ELR (cell line): ENCODE measurements at places on chromosomes 5 and 9.

DNA sequence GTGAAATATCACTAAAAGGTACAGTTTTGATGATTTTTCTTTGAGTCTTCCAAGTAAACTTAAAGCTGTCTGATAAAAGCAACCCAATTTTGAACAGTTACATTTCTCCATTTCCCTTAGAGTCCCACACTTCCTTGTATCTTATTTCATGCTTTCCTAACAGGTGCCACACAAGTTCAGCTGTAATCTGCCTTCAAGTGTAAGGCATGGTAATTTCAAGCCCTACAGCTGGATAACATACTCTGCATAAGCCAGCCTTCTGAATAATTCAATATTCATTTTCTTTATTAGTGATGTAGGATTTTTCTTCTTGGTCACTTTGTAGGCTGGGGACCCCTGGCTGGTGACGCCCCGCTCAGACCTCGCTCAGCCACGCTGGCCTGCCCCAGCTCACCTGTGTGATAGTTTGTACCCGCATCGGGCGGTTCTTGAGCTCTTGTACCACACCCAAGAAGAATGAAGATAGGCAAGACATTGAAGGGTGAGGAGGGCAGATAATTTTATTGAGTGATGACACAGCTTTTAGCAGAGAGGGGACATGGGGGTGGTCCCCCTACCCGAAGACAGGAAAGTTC is 34.0 kb downstream of the SOX30 start:
- no peak for DNase-seq

DNA sequence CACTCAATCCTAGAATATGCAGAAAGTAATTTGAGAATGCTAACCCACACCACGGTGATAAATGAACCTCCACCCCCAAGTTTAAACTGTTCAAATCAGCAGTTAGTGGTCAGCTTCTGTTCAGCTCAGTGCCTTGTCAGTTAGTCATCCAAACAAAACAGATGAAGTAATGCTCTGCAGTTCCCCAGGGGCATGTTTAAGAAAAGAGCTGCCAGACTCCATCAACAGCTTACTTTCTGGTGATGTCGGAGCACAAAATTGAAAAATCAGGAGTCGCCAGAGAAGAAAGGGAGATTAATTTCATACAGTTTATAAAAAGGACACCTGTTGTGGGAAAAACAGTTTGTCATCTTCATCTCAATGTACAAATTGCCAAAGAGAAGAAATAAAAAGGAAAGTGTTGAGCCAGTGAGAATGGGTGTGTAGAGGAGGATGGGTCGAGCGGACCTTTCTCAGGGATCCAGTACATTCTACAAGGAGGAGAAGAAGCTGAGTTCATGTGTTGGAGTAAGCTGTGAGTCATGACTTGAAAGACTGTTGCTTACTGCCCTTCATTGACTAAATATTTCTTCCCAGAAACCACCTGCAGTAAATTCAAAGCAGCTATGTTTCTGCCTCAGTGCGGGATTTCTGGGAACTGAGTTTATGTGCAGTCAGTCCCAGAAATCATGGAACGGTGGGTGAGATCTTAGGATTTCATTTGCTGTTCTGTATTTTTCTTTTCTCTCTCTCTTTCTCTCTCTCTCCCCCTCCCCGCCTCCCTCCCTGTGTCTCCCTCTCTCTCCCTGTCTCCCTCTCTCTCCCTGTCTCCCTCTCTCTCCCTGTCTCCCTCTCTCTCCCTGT is 13.7 kb downstream of the TRIO start:
- peak; percentile 98 for DNase-seq

- no peak for DNase-seq
Measured at GRCh38 chr5:38843665-38844064, 2.1 kb upstream of the OSMR start.

DNA sequence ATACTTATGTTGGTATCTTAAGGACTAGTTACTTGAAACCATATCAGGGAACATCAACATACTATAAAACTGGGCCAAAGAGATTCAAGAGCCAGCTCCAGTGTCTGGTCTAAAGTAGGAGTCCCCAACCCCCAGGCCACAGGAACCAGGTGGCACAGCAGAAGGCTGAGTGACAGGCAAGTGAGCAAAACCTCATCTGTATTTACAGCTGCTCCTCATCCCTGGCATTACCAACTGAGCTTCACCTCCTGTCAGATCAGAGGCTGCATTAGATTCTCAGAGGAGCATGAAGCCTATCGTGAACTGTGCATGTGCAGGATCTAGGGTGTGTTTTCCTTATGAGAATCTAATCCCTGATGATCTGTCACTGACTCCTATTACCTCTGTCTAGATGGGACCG is 581.6 kb upstream of the CDH9 start:
- DNase-seq = no peak

- DNase-seq = peak; percentile 90
Measured at GRCh38 chr5:150052956-150053712, 33.2 kb downstream of the CSF1R start.

DNA sequence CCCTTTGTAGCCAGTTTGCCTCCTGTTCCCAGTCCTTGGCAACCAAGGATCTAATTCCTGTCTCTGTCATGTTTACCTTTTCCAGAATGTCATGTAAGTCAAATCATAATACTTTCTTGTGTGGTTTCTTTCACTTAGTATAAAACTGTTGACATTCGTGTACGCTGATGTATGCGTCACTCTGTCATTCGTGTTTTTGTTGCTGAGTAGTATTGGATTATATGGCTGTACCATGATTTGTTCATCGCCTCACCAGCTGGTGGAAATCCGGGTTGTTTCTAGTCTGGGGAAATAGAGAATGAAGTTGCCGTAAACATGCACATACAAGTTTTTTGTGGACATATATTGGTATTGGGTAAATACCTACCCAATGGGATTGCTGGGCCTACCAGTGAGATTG is 97.4 kb downstream of the ANGPTL2 start:
- no peak for DNase-seq

GRCh38 chr9:134361843-134362414 is 35.7 kb downstream of the RXRA start:
- DNase-seq = no peak

- DNase-seq = peak; percentile 43
Measured at GRCh38 chr5:115243412-115243811, 19.3 kb downstream of the PGGT1B start.

DNA sequence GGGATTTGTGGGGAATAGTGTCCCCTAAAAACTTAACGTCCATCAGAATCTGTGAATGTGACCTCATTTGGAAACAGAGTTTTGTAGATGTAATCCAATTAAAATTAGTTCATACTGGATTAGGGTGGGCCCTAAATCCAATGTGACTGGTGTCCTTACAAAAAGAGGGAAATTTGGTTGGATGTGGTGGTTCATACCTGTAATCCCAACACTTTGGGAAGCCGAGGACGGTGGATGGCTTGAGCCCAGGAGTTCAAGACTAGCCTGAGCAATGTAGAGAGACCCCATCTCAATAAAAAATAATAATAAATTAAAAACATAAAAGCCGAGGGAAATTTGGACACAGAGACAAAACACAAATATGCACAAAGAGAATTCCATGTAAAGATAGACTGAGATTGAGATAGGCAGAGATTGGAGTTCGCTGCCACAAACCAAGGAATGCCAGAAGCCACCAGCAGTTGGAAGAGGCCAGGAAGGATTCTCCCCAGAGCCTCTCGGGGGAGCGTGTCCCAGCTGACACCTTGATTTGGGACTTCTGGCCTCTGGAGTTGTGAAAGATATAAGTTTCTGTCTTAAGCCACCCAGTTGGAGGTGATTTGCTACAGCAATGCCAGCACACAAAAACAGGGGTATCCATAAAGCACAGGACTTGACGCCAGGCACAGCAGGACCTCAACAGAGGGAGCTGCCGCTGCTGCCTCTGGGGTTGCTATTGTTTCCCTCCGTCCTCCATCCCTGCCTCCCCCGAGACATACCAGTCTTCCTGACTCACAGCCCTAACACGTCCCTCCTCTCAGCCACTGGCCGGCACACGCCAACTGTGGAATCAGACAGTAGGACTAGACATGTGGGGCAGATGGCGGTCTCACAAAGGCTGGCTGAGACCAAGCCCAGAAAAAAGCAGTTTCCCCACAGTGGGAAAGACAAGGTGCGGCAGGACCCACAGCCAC is 73.8 kb upstream of the IL17B start:
- peak; percentile 97 for DNase-seq

DNA sequence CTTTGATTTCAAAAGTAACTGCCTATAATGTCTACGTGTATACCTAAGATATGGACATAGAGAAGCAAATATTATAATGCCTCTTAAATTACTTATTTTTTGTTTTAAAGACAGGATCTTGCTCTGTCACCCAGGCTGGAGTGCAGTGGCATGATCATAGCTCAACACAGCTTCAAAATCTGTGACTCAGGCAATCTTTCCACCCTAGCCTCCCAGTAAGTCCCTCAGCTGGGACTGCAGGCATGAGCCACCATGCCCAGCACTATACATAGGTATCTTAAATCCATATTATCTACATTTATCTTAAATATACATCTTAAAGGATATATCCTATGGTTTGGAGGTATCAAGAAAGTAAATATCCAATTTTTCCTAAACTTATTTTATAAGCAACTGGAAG is 261.2 kb downstream of the ARL15 start:
- peak; percentile 6 for DNase-seq

- DNase-seq = no peak
Measured at GRCh38 chr9:21443849-21444625, 3.8 kb downstream of the IFNA1 start.

GRCh38 chr5:173456751-173457171 is 128.5 kb upstream of the STC2 start:
- DNase-seq = peak; percentile 98

GRCh38 chr5:107270561-107270960 is 400.2 kb downstream of the EFNA5 start:
- no peak for DNase-seq

DNA sequence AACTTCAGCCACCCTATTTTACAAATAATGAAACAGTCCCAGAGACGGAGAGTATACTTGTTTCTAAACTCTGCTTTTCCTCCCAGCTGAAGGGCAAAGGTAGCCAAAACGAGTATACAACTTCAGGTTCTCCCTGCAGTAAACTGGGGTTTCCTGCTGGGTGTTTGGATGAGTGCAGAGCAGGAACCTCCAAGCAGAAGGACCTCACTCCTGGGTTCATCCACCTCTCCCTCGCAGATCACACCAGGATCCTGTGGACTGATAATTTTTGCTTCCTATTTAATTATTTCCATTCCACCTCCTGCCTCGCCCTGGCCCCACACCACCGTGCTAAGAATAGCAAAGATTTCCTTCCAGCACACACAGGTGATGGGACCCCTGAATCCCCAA is 2.0 kb upstream of the FOXB2 start:
- no peak for DNase-seq

- DNase-seq = peak; percentile 13
Measured at GRCh38 chr9:119375892-119376291, 6.7 kb upstream of the BRINP1 start.

GRCh38 chr5:104412649-104413240 is 850.2 kb upstream of the NUDT12 start:
- DNase-seq = peak; percentile 23

GRCh38 chr9:125663127-125663526 is 43.9 kb downstream of the MAPKAP1 start:
- peak; percentile 94 for DNase-seq

- DNase-seq = peak; percentile 36
Measured at GRCh38 chr5:150301170-150301505, 1.6 kb downstream of the ARSI start.

- DNase-seq = no peak
Measured at GRCh38 chr5:1751864-1752822, 47.5 kb downstream of the MRPL36 start.

DNA sequence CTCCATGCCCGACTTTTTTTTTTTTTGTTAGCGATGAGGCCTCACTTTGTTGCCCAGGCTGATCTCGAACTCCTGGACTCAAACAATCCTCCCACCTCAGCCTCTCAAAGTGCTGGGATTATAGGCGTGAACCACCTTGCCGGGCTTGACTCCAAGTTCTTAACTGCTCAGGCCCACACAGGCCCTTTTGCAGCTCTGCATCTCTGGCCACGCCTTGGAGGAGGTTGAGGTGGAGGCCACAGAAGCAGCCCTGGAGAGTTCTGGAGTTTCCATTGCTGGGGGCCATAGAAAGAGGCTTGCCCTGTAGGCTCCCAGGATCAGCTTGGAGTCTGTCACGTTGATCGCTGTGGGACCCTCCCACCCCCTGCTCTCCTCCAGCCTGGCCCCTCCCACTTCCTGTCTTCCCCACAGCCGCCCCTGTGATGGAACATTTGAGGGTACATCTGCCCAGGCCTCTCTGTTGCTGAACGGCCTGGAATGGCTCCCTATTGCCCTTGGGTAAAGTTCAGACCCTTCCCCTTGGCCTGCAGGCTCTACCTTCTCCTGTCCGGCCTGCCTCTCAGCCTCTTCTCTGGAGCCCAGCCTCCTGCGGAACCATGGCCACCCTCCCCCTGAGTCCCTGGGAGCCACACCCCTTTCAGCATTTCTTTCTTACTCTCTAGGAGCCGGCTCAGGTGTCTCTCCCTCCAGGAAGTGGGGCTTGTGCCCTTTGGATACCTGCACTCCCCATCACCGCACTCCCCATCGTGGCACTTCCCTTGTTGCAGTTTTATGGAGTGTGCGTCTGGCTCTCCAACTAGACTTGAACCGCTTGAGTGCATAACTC is 30.4 kb upstream of the IER5L start:
- no peak for DNase-seq

DNA sequence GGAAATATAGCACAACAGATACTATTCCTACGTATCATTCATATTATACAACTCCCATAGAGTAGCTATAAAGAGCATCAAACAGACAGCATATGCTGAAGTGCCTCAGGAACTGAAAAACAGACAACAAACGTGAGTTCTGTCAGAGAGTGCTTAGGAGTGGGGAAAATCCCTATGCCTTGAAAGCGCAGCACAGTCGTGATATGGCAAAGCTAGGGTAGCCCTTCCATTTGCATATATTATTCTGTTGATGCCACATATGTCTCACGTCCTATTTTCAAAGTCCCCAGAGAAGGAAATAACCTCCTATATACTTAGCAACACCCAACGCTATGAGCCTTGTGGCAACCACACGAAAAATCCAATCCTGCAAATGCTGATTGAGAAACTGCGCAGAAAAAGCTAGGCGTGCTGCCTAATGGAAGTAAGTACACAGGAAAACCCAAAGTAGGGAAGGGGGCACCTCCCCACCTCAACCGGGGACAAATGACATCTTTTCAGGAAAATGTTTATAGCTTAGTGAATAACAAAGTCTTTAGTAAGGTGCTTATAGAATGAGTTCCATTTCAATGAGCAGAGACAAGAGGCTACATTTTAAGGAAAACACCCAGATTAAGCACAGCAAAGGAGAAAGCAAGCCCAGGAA is 105.1 kb downstream of the MED10 start:
- no peak for DNase-seq

DNA sequence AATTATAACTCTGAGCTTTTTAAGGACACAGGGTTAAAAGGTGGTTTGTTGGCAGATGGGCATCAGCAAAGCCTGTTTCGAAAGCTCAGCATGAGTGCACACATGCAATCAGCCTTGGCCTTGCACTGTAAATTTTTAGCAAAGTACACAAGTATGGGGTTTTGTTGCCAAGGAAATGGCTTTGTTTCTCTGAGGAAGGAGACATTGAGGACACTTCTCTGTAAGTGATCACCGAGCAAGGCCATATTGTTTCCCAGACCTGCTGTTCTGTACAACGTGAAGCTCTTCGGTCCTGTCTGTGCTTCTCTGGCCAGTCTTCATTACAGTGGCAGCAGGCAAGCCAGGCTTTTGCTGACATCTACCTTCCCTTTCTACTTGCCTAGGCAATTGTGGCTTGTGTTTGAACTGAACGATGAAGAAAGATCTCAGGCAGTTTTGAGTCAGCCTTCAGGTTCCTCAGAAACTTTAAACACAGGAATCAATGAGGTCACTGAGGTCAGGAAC is 27.9 kb upstream of the GLRX start:
- DNase-seq = no peak
